A673 (cell line): ENCODE measurements at places on chromosomes 6 and 20. TPM values are rescaled to one million over a fixed set of nuclear protein-coding genes. Genes with fewer than 3 reads are reported as not detected.

CAGE1 gene
- total RNA-seq: 0.19 and 0.31 TPM in 2 replicates

XKR7 gene
- 0.04 TPM in 1 of 2 replicates, not detected in the other for total RNA-seq

IMPG1 gene
- total RNA-seq: not detected in 2 replicates

SAYSD1 gene
- total RNA-seq: 15.8 and 16.2 TPM in 2 replicates

FERMT1 gene
- total RNA-seq: 1.3 and 2.0 TPM in 2 replicates

FAM162B gene
- total RNA-seq: 0.81 and 0.97 TPM in 2 replicates

VSX1 gene
- not detected in 2 replicates for total RNA-seq

C20orf173 gene
- total RNA-seq: not detected in 2 replicates

KHDRBS2 gene
- not detected in 2 replicates for total RNA-seq

AURKA gene
- 105 and 112 TPM in 2 replicates for total RNA-seq

HDGFL1 gene
- not detected in 2 replicates for total RNA-seq

ADGB gene
- total RNA-seq: not detected in 2 replicates

- DNase-seq: no peak
Observed at GRCh38 chr6:114634016-114634415, 291.2 kb upstream of the HS3ST5 start.

DNA sequence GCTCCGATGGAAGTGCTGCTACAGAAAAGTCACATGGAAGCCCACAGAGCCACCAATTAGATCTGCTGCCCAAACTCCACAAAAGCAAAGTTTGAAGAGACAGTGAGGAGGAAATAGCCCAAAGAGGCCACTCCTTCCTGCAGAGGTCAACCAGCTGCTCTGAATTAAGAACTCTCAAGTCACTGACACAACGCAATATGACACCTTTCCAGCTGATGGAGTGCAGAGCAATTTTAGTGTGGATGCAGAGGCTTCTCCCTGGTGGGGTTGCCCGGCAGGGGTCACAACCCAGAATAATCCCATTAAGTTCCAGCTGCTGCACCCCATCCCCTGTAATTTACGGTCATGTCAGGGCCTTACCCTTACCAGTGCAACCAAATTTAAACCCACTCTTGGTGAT is 361.9 kb upstream of the JARID2 start:
- DNase-seq: peak; percentile 75

DNA sequence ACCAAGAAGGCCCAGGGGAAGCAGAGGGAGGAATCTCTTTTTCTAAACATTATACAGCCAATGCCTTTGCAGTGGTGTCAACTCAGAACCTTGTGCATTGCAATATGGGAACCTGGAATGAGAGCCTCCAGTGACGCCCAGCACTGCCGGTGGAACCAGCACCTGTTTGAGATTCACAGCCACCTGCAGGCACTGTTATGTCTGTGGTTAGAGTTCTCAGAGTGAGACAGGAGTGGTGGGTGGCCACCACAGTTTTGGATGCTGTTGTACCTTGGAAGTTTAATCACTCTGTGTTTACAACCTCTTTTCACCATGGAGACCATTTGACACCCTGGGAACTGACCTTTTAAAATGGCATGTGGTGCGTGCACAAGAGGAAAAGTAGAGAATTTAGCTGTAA is 185.3 kb upstream of the KCNG1 start:
- DNase-seq: no peak

DNA sequence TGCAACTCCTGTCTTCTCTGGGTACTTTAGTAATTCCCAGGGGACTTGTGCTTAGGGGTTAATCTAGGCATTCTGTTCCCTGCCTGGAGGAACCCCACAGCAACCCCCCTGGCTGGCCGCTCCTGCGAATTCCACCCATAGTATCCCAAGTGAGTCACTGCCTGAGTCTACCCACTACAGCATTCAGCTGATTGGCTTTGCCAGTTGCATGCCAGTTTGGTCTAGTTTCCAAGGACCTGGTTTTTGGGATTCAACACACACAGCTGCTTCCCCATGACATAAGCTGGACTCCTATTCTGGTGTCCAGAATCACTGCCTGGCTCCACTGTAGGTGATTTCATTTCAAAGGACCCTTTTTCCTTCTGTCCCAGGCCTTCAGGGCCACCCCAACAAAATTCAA is 40.3 kb downstream of the PLCG1 start:
- DNase-seq: peak; percentile 43

GRCh38 chr6:31321820-31322219 is 35.2 kb downstream of the HLA-B start:
- DNase-seq: no peak

- no peak for DNase-seq
Observed at GRCh38 chr6:45415315-45415714, 37.6 kb upstream of the SUPT3H start.

DNA sequence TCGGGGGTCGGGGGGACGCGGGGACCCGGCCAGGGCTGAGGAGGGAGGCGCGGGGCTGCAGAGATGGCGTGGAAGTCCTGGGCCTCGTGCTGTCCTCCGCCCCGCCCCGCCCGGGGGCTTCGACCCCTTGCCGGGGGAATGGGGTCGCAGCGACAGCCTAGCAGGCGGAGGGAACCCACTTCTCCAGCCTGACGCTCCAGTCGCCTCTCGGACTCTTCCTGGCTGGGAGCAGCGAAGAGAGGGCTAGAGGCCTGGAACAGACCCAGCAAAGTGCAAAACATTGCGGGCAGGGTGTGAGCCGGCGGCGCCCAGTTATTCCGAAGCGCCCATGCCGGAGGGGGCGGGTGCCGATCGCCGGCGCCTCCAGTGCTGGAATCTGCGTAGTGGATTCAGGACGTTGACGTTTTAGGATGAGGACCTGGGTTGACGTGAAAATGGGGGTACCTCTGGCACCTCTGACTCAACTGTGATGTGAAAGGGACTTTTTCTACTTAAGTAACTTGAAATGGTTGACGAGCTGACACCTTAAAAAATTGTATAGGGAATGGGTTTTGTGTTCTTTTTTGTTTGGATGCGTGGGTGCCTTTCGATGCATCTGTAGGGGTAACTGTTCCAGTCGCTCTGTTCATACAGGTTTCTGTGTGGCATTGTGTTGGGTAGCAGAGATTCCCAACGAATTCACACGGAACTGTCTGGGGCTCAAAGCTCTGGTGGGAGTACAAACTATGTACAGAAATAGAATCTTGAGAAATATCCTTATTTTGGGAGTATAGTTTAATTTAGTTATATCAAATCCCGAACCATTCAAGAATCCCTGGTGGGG is 1.4 kb downstream of the SLC35F1 start:
- peak; percentile 4 for DNase-seq

DNA sequence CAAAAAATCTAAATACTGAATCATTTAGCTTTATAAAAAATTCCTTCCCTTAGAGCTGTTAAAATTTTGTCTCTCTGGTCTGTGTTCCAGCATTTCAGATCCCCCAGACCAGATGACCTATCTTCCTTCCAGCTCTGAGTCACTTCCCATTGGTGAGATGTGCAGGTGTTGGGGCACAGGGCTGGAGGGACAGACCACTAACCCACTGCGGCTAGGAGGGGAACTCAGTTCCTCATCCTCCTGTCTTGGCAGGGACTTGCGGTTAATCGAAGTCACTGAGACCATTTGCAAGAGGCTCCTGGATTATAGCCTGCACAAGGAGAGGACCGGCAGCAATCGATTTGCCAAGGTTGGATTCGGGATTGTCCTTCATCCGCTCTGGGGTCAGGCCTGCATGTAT is 6.0 kb downstream of the CNPY3 start:
- no peak for DNase-seq

- DNase-seq: peak; percentile 30
Observed at GRCh38 chr6:68728159-68728979, 93.3 kb downstream of the ADGRB3 start.

DNA sequence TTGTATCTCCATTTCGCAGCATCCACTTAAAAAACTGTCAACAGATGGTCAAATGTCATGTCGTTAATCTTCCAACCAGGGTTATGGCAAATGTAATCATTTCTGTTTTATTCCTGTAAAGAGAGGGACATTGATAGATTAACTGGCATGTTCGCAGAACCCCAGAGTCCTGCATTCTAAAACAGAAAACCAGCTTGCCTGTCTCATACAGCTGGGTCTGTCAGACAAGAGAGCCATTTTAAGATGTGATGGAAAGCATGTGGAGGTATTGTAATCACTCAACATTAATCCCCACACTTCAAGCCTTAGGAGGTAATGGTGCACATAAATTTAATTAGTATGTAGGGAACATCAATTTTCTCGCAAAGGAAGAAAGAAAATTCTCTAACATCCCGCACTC is 4.4 kb downstream of the SMLR1 start:
- DNase-seq: peak; percentile 8

- DNase-seq: no peak
Observed at GRCh38 chr6:67666177-67666964, 968.7 kb upstream of the ADGRB3 start.

DNA sequence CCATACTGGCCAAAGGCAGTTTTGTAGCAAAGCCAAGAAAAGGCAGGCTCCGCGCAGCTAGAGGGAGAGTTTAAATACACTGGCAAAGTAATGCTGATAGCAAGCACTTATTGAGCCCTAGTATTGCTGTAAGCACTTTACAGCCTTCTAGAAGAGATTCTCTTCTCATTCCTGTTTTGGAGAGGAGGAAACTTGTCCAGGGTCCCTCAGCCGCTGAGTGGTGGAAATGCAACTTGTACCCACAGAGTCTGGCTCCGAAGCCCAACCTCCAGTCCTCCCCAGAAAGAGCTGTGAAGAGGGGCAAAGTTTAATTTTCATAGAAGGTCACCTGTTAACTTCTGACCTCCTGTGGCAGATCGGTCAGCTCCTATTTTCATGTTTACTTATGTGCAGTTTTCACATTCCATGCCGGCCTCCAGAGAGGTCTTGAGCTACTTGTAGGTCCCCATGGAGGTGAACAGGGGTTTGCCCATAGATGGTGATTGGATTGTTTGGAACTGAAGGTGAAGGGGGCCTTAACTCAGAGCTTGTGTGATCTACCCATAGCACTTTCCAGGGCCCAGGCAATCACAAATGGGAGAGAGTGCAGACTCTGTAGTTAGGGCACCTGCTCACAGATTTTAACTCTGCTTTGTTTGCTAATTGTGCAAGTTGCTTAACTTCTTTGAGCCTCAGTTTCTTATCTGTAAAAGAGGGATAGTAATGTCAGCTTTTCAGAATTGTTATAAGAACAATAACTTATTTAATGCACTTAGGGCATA is 70.7 kb downstream of the LYRM2 start:
- no peak for DNase-seq

GRCh38 chr20:46488451-46488850 is 24.9 kb downstream of the ZNF334 start:
- peak; percentile 76 for DNase-seq

- no peak for DNase-seq
Observed at GRCh38 chr6:70590400-70590799, 23.7 kb downstream of the SDHAF4 start.

GRCh38 chr20:5430670-5431069 is 113.9 kb upstream of the PROKR2 start:
- DNase-seq: no peak

GRCh38 chr6:16067568-16067967 is 61.3 kb upstream of the MYLIP start:
- no peak for DNase-seq

DNA sequence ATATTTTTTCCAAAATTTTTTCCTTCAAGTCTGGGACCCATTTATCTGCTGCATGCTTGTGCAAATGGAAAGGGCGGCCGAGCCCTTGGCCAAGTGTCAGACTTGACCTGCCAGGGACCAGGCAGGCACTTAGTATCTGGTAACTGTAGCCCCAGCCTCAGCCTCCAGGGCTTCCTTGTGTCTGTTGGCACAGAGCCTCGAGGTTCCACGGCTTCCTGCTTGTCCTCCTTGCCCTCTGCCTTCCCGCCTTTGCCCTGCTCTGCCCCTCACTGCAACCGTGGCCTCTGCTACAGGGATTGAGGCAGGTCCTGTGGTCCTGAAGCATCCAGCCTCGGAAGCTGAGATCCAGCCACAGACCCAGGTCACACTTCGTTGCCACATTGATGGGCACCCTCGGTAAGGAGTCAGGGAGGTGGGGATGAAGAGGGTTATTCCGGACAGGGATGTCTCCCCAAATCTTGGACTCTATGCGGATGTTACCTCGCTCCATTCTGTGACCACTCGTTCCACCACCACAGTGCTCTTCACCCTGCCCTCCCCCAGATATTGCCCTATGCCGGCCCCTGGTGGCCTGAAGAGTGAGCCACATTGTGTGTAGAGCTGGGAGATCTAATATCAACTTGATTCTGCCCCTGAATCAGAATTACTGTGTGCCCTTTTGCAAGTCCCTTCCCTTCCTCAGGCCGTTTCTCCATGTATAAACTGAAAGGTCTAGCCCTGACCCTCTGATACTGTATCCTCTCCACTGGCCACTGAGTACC is 41.5 kb upstream of the SRF start:
- DNase-seq: peak; percentile 36

DNA sequence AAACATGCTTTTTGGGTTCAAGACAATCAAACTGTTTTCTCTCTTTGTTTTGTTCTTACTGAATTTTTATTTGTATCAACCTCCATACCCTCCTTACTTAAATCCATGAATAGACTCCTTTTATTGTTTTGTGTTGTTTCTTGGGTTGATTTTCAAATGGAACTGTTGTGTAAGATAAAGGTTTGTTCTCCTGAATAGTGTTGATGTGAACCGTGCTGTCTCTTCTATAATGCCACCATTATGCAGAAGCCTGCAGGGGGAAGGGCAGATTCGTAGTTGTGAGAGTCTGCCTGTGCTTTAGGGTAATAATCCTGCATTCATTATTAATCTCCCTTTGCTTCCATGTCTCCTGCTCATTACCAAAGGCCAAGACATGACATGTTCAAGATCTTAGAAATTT is 105.9 kb downstream of the CDKAL1 start:
- DNase-seq: no peak

DNA sequence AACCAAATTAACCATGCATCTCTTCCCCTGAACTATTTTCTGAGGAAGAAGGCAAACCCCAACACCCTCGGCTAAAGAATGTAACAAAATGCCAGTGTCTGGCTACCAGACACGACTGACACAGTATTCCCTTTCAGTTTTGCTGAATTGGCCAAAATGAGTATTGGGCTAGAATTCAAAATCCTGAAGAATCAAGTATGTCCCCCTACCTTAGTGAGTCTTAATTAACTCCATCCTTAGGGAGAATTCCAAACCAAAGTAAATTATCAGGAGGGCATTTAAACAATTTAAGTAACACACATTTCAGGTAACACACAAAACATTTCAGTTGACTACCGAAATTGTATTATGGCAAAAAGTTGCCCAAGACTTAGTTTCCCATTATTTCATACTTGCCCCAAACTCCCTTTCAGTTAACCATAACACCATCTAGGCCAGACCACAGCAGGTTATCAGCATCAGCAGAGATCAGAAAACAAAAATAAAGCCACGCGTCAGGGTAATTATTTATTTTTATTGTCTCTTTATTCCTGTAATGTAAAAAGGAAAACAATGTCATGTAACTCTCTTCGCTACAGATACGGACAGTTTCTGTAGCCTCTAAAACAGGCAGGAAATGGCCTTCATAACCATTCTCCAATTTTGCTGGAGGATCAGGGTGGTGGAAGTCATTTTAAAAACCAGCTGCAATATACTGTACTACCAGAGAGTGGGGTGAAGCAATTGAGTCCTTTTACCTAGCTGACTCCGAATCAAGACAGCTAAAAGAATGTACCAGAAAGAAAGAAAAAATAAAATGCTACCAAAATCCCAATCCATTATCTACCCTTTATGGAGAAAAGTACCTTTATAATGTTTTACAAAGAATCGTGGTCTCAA is 1.9 kb downstream of the SNX5 start:
- DNase-seq: no peak
